Suprapubic skin (tissue), 4 donors: ENCODE measurements at places on chromosomes 6 and 20. TPM values are rescaled to one million over a fixed set of nuclear protein-coding genes. Genes with fewer than 3 reads are reported as not detected.

DNA sequence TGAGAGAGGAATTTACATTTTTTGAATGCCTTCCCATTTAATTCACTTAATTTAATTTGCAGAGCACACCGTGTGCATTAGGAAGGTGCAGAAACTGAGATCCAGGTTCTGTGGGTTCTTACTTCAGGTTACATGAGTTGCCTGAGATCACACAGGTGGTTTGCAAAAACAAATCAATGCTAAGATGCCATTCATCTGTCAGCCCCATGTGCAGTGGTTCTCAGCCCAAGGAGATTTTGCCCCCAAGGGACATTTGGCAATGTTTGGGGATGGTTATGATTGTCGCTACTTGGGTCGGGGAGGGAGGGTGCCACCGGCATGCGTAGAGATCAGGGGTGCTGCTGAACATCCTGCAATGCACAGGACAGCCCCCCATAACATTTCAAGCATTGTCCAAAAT, 34.6 kb downstream of the BANF2 start:
- no peak overlapping the region for H3K4me3 ChIP-seq
- no peak overlapping the region for H3K27ac ChIP-seq
- no peak for DNase-seq
- H3K36me3 ChIP-seq: no peaks in the 10 kb centered on the region

GINS1 gene
- 2.4 TPM for total RNA-seq

- H3K27me3 ChIP-seq: no peaks in the 10 kb centered on the region
- no peak overlapping the region for H3K27ac ChIP-seq
- H3K4me3 ChIP-seq: no peak overlapping the region
- H3K4me1 ChIP-seq: no peaks in the 10 kb centered on the region
Measured at GRCh38 chr6:125480571-125480970, 178.8 kb upstream of the HDDC2 start.

SLC24A3 gene
- total RNA-seq: 6.4 TPM

GRCh38 chr6:51365566-51365965, 546.9 kb downstream of the TFAP2B start:
- no peaks in the 10 kb centered on the region for H3K36me3 ChIP-seq
- no peaks in the 10 kb centered on the region for H3K4me1 ChIP-seq
- H3K27ac ChIP-seq: no peak overlapping the region
- DNase-seq: no peak

- no peak overlapping the region for H3K4me3 ChIP-seq
- peaks cover 7% of the 10 kb centered on the region for H3K4me1 ChIP-seq
- DNase-seq: no peak
- no peaks in the 10 kb centered on the region for H3K36me3 ChIP-seq
Measured at GRCh38 chr20:25720285-25720684, 23.6 kb upstream of the ZNF337 start.

GRCh38 chr20:37543828-37544227, 16.2 kb upstream of the BLCAP start:
- H3K27ac ChIP-seq: no peak overlapping the region
- no peaks in the 10 kb centered on the region for H3K4me1 ChIP-seq
- H3K36me3 ChIP-seq: no peaks in the 10 kb centered on the region
- no peaks in the 10 kb centered on the region for H3K27me3 ChIP-seq
- no peak overlapping the region for H3K4me3 ChIP-seq
